ENCODE measurements at places on chromosomes 12 and 14.
A peak's percentile ranks its signal among the peaks of the same experiment; 100 is the strongest.

- no peak for DNase-seq
Measured at GRCh38 chr12:6786416-6787094, 2.8 kb upstream of the CD4 start.

- no peak for DNase-seq
Measured at GRCh38 chr12:121096199-121096798, 36.4 kb upstream of the P2RX7 start.

DNA sequence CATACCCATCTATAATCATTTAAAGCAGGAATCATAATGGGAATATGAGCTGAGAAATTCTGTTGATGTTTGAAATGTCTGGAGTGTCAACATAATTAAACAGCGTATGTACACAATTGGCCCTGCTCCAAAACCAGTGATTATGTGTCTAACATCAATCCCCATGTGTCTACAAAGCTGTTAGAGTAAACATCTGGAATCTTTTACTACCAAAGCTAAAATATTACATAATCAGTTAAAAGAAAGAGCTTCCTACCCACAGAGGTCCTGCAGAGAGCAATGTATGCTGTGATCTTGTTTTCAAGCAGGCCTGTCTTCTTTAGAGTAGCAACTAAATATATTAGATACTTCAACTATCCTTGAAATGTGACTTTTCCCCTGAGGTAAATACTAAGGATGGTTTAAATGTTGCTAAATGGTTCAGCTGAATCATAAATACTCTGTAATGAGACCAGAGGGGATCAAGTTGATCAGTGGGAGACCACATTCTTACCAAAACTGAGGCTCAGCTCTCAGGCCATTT, 74.3 kb downstream of the RASSF8 start:
- DNase-seq: no peak

- DNase-seq: no peak
Measured at GRCh38 chr12:116577154-116577561, 18.0 kb downstream of the MAP1LC3B2 start.

GRCh38 chr12:9143137-9143536, 27.4 kb upstream of the A2M start:
- no peak for DNase-seq

DNA sequence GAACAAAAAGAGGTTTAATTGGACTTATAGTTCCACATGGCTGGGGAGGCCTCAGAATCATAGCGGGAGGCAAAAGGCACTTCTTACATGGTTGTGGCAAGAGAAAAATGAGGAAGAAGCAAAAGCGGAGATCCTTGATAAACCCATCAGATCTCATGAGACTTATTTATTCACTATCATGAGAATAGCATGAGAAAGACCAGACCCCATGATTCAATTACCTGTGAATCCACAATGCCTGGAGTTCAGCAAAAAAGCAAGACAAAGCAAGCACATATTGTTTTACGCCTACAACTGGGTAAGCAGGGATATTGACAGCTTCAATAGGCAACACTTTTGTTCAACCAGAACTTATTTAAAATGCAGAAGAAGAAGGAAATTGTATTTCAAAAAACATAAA, 218.2 kb downstream of the RPL10L start:
- DNase-seq: no peak

GRCh38 chr14:92959189-92959531, 36.2 kb downstream of the CHGA start:
- no peak for DNase-seq

- no peak for DNase-seq
Measured at GRCh38 chr14:22780105-22780679, 13.7 kb downstream of the OXA1L start.

DNA sequence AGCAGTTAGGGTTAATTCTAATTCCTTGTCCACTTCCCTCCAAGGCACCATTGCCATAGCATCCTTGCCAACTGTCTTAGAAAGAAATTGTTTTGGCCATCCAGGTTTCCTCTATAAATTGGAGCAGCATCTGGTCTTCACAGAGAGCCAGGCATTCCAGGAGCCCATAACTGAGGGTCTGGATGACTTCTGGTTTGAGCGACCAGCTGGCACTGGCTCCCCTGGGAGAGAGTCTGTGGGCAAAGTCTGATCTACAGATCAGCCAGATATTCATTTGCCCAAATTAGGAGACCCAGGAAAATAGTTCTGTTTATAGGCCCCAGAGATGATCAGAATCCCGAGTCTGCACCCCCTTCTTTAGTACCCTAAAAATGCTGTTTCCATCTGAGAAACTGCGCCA, 16.0 kb downstream of the VSX2 start:
- no peak for DNase-seq

GRCh38 chr12:121299662-121300061, 3.2 kb upstream of the CAMKK2 start:
- DNase-seq: no peak

DNA sequence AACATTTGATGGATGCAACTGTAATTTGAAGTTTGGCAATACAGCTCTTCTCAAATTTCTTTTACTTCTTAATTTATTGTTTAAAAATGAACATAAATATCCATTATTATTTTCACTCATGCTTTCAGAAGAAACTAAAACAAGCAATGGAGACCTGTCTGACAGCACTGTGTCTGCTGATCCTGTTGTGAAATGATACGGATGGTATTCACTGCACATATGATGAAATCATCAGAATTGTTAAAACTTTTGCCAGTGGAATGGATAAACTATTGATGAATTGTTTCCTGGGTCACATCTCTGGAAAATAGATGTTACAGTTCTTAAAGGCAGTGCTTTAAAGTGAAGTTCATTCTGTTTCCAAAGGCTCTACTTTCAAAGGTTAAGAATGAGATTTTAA, 59.2 kb downstream of the WASHC4 start:
- DNase-seq: no peak

- peak; percentile 65 for DNase-seq
Measured at GRCh38 chr14:73759183-73759713, 45.1 kb upstream of the PNMA1 start.
